Fibroblast of skin of back (primary cell): ENCODE measurements at places on chromosomes 2 and 18.

- DNase-seq, result no peak
These were observed 85.5 kb downstream of the TMEM247 start for GRCh38 chr2:46564811-46565241.

DNA sequence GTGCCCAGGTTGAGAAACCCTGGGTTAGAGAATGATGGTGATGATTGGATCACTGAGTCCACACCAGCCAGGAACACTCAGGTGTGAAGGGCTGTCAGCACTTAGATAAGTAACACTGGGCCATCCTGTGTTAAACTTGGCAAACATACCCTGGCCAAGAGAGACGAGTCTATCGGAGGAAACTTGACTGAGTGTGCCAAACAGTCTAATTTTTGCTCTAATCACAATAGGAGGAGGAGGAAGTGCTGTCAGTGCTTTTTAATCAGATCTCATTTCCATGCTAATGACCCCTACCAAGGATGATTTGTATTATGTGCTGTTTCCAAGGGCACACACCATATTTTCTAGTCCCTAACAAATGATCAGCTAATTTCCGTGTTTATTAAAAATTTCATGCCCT, 63.8 kb upstream of the SEC11C start:
- no peak for DNase-seq

- no peak for DNase-seq
These were observed 26.5 kb downstream of the CCDC85A start for GRCh38 chr2:56210291-56210690.

GRCh38 chr18:48367557-48367956, 41.6 kb downstream of the ZBTB7C start:
- DNase-seq, result no peak

DNA sequence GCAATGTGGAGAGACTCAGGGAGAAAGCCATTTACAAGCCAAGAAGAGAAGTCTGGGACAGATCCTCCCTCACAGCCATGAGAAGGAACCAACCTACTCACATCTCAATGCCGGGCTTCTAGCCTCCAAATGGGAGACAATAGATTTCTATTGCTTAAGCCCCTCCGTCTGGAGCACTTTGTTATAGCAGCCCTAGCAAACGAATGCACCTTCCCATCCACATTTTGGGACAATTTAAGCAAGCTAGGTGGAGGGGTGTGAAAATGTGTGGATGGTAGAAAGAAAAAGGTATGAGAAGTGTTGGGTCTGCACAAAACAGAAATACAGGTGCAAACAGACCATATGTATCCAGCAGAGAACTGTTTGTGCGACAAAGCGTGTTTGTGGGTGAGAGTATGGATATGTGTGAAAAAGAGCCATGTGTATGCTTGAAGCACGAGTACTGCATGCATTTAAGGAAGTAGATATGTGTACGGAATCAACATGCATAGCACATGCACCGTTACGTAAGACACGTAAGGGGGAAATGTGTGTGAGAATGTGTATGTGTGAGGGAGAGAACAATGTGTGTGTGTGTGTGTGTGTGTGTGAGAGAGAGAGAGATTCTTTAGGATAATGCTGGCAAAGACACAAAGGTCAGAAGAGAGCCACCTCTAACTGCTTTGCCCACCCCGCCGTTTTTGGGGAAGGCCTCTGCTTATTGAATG, 13.1 kb upstream of the E2F6 start:
- no peak for DNase-seq

GRCh38 chr2:105437708-105438103, 38.9 kb upstream of the FHL2 start:
- DNase-seq, result peak; percentile 52

- no peak for DNase-seq
These were observed 176.7 kb downstream of the IKZF2 start for GRCh38 chr2:212974692-212975091.

DNA sequence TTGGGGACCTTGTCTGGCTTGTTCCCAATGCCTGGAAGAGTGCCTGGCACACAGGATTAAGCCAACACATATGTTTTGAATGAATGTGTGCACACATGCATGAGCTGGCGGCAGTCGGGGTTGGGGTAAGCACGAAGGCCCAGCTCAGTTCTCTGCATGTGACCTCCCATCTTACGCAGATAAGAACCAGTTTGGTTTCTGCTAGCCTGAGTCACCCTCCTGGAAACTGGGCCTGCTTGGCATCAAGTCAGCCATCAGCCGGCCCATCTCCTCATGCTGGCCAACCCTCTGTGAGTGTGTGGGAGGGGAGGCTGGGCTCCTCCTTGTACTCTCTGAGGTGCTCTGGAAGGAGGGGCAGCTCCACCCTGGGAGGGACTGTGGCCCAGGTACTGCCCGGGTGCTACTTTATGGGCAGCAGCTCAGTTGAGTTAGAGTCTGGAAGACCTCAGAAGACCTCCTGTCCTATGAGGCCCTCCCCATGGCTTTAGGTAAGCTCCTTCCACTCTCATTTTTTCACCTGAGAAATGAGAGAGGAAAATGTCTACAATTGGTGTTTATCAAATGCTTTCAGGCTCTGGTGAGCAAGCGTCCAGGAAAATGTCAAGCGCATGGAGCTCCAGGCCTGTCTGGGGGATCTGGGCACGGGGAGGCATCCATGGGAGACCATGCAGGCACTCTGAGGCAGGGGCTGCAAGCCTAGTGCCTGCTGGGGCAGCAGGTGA, 9.7 kb upstream of the IL1RN start:
- DNase-seq, result peak; percentile 64

- peak; percentile 83 for DNase-seq
These were observed 27.3 kb upstream of the ITGB6 start for GRCh38 chr2:160227293-160227915.

GRCh38 chr2:168574856-168575630, 119.0 kb downstream of the CERS6 start:
- DNase-seq, result no peak

GRCh38 chr2:156319811-156320485, 12.6 kb downstream of the NR4A2 start:
- DNase-seq, result peak; percentile 30

DNA sequence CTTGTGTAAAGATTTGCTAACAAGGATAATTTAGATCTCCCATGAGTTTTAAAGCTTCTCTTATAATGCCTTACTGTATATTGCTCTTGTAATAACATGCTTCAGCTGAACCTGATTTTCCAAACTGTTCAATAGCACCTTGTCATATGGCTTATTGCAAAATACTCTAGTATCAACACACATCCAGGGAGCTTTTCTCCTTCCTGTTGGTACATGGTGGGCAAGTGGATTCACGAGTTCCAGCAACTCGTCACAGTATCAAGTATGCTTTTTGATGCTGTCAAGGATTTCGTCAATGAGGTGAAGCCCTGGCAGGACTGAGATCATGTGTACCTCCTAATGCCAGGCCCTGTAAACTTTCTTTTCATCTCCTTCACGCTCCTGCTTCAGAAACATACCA, 59.5 kb upstream of the ITPRID2 start:
- DNase-seq, result no peak

- no peak for DNase-seq
These were observed 28.1 kb downstream of the FN1 start for GRCh38 chr2:215407590-215408264.

DNA sequence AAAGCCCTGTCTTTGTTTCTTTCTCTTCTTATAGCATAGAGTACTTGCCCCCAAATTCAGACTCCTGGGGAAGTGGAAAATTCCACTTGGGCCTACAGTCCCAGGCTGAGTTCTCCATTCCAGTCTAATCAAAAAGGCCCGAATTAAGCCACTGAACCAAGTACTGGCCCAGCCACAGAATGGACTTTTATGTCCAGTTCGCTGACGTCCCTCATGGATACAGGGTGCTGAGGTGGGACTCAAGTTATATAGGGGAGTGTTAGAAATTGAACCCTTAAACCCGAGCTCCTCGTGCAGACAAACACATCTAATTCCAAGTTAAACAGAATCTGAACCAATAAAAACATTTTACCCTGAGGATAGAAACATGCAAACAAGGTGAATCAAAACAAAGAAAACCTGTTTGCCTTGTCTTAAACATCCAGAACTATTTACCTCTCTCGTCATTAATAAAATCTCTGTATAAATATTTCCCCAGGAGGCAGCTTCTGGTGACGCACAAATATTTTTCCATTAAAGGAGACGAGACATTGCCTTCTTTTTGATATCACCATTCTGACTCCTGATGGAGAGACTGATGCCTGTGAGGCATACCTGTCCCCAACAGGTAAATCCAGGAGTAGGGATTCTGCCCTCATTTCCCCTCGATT, 136.8 kb upstream of the ARL4C start:
- DNase-seq, result no peak

GRCh38 chr2:217183471-217183870, 323.6 kb upstream of the TNP1 start:
- DNase-seq, result no peak

GRCh38 chr18:8217051-8217564, 392.1 kb upstream of the RAB12 start:
- peak; percentile 32 for DNase-seq

DNA sequence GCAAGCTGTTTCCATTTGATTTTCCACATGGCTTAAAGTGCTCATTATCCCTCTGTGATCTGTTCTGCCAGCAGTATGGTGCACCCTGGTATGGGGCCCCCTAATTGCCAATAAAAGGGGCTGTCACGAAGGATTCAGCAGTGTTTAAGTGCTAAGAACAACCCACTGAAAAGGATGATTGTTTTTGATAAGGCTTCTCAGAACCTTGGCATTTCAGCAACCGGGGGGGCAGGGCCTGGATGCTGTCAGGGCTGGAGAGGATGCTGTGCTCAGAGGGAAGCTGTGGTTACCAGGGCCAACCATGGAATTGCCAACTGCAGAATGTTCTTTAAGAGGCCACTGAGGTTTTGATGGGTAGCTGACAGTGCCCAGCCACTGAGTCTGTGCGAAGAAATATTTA, 117.8 kb downstream of the CTIF start:
- DNase-seq, result peak; percentile 76

DNA sequence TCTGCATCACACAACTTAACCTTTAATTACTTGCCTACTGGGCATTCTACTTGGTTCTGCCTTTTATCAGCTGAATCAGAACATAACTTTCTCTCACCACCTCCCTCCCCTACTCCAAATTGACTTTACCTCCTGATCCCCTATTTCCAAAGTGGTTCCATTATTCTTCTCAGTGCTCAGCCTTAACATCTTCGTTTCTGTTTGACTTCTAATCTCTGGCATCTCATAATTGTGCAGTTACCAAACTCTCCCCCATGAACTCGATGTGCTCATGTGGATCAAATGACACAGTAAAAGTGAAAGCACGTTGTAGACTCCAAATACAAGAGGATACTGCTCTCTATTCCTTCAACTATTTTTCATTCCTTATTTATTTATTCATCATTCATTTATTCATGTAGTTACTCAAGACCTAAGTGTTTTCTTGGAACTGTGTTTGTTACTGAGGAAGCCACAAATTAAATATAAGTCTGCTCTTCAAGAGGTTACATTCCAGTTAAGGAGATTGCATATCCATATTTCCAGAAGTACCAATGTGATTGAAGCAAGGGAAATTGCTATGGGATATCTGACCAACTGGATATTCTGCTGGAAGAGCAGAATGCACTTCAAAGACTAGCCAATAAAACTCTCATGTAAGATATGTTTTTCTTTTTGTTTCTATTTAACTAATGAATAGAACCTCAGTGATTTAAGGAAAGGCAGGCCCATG, 158.8 kb downstream of the TMEFF2 start:
- DNase-seq, result peak; percentile 27

DNA sequence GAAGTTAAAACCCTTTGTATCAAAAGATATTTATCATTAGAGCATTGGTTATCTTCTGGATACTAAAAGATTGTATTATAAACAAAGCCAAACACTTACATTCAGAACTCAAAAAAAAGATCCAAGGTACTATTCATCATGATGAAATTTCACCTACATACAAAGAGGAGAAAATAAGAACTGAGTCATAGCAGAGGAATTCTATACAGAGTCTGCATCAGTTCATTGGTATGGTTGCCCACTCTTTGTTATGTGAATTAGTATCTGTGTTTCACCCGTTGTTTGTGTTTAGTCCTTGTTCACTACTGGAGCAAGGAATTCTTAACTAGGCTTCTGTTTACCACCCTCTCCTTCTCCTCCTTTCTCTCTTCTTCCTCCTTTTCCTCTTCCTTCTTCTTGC, 157.9 kb downstream of the LNPK start:
- peak; percentile 79 for DNase-seq

DNA sequence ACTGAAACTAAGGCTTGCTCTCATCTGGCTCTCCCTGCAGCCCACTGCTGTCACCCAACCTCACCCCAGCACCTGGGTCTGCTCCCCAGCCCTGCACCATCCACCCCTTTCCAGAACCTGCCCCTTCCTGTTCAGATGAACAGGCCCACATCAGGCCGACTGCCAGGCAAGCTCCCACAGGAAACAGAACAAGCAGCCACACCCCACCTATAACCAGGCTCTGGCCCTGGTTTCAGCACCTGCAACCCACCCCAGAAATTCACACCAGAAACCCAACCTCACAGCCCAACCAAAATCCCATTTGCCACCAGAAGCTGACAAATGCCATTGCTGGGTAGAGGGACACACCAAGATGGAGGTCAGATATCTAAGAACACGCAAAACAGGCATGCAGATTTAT, 159.2 kb upstream of the ID2 start:
- no peak for DNase-seq

DNA sequence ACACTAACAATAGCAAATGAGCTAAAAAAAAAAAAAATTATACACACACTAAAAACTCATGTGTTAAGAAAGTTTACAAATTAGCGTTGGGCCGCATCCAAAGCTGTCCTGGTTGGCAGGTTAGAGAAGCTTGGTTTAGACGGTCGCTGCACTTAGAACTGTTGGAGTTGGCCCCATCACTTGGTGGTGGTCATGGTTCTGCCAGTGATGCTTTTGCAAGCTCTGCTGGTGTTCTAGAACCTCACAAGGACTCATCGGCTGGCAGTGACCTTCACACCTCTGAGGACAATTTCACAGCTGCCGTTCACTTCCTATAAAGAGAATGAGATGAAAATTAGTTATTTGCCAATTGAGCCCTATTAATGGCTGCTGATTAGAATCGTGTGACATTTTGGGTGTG, 229.0 kb downstream of the AGAP1 start:
- DNase-seq, result no peak

DNA sequence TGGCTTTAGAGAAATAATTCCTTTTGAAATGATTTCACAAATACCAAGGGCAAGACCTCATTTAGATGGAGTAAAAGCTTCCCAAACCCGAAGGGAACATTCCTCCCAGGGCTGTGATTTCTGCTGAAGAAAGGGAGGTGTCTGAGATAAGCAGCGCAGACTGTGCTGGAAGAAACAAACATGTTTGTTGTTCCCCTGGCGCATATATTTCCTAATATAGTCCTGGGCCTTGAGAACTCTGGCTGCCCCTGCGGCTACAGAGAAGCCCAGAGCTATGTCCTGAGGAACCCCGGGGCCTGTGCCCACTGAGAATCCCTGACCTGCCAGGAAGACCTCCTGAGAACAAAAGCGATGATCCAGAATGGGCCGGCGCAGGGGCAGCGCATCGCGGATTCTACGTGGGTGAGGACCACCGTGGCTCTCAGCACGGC, 372.6 kb upstream of the NT5C1B start:
- no peak for DNase-seq

DNA sequence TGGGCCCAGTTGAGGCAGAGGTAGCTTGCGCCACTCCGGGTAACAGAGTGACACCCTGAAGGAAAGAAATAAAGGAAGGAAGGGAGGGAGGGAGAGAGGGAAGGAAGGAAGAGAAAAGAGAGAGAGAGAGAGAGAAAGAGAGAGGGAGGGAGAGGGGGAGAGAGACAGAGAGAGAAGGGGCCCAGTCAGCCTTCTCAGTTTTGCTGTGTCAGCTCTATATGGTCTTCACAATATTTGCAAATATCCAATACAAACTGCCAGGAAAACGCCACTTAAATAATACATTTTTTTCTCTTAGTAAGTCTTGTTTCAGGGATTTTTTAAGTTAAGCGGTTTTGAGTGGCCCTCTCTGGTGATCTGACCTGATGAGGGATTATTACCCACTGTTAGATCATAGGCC, 5.6 kb upstream of the CHMP1B start:
- DNase-seq, result no peak

GRCh38 chr2:217469203-217469810, 533.5 kb downstream of the TNS1 start:
- DNase-seq, result no peak
